ENCODE measurements at places on chromosomes 2 and 18.

DNA sequence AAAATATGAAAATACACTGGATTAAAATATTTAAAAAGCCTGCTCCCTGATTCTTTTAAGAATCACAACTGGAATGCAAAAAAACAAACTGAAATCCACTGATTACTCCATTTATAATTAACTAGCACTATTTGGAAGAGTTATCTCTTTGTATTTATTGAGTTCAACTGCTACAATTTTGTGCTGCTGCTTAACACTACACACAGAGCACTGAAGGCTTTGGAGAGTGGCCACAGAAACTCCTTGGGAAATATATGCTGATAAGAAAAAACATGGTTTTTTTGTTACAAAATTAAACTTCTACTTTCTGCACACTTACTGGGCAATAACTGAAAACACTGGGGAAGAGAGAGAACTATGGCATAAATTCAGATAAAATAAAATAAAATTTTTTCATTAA is 19.8 kb upstream of the BZW1 start:
- DNase-seq = no peak

DNA sequence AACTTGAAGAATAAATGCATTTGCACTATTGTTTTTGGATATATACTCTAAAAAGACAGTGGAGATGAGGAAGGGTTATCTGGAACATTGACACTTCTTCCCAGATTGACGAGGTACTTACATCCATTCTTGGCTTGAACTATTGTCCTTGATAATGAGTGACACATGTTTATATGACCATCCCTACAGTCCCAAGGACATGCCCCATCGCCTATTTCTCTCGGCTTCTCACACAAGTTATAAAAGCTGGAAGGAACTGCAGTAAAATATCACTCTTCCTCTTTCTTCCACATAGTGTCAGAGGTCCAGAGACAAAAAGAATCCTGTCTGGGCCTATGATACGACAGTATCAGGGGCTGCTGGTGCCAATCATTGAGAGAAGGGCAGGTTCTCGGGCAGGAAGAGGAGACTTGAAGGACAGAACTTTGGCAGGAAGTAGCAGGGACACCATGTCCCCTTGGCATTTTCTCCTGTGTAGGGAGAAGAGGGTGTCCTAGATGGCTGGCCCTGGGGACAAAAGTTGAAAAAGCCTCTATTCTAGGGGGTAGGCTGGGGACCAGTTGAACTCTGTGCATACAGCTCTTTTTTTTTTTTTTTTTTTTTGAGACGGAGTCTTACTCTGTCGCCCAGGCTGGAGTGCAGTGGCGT is 5.8 kb upstream of the CABLES1 start:
- DNase-seq = no peak

DNA sequence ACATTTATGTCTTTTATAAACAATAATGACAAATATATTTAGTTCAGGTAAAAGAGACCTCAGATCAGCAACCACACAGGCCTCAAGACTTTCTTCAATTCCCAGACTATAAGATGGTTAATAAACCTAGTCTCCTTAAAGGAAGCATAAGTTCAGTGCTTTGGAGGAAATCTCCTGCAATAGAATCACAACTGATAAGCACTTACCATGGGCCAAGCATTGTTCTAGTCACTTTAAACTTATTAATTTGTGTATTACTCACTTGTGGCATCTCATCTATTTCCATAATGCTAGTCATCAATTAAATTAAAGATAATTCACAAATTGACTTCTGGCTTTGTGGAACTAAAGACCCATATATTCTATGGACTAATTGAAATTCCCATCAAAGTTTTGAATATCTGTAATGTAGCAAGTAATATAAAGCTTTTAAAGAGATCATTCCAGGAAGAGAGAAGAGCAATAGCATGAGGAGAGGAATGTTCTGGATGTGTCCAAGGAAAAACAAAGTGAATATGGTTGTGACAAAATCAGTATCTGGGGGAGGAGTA is 42.2 kb downstream of the COL3A1 start:
- no peak for DNase-seq

DNA sequence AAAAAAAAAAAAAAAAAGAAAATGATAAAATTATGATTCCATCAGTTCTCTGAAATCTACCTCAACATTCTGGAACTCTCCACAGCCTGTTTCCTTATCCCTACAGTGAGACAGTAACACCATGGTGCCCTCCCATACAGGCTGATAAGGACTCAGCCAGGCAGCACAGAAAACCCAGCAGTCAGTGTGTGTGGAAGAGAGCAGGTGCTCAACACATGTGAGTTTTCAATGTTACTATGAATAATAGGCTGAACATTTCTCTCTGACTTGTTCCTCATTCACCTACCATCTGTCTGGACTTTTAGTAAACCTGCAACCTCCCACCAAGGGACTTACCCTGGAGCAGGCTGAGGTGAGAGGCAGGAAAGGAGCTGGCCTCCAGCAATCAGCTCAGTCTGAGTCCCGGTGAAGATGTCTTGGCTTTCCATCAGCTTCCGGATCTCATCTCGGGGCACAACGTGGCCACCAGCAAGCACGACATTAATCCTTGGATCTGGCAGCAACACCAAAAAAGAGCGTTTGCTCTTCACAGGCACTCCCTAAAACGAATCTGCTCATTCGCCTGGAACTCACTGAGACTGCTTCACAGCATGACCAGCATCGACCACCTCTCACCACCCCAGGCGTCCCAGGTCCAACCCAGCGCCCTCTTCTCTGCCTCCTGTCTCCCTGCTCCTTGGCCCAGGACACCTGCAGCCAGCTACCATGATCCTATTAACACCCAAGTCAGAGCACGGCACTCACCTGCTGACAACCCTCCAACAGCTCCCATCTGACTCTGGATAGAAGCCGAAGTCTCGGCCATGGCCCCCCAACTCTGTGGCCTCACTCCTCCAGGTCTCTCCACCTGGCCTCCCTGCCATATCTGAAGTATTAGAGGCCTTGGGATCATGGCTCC is 16.5 kb downstream of the PASK start:
- no peak for DNase-seq

DNA sequence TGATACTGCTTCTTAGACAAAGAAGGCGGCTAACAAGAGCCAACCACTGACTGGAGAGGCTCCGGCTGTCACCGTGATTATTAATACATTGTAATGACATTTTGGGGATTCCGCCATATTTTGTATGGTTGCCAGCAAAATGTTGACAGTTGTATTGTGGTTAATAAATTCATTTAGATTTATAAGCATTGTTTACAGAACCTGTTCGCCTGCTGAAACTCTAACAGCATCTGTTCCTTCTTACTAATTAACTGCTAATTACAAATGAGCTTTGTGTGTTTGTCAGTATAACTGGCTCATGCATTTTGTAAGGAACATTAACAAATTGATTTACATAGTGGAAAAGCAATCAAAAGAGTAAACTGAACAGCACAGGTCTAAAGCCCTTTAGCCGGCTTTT is 332.4 kb downstream of the GBX2 start:
- DNase-seq = no peak

DNA sequence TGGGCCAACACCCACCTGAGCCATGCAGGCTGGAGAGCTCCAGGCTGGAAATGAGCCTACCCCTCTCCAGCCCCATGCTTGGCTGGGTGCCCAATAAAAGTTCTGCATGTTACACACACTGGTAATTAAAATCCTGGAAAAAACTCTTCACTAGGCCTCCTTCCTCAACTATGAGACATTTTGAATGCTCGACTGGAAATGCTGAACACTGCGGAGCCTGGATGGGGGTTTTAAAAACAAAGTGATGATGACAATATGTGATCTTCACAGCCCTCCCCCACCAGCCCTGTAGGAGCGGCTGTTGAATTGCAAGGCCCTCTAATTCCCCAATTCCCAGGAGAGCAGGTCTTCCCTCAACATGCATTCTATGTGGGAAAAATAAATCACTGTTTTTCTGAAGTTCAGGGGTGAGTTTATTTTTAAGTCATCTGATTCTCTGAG is 179.2 kb downstream of the TTC32 start:
- no peak for DNase-seq

DNA sequence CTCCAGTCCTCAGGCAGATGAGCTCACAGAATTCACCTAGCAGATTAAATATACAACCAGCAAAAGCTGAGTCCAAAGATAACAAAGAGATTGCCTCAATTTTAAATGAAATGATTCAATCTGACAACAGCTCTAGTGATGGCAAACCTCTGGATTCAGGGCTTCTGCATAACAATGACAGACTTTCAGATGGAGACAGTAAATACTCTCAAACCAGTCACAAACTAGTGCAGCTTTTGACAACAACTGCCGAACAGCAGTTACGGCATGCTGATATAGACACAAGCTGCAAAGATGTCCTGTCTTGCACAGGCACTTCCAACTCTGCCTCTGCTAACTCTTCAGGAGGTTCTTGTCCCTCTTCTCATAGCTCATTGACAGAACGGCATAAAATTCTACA is 86.0 kb downstream of the PTRHD1 start:
- no peak for DNase-seq

DNA sequence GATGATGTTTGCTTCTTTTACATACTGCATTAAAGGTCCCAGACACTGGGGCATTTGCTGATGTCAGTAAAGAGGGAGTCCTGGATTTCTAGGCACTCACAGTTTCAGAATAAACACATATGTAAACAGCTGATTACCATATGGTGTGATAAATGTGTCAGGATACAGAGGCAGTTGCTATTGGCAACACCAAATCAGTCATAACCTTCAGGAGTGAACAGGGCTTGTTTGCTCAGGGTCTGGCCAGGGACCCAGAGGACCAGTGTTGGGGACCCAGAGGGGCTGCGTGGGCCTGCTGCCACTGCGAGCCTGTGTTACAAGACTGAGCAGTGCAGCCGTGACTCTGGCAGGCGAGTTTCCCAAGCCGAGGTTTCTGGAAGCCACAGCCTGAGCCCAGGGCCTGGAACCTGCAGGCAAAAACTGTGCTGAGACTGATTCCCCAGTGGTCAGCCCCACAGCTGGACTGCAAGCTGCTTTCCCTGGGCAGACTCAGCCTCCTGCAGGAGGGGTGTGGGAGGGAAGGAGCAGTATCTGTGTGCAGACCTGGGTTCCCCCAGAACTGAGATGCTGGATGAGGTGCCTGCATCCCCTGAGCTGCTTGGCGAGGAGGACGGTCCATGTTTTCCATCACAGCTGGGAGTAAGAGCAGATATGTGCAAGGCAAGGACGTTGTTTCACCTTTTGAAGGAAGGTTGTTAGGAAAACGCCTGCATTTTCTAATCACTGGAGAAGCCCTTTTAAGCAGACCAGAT is 23.6 kb downstream of the ASAP2 start:
- no peak for DNase-seq

DNA sequence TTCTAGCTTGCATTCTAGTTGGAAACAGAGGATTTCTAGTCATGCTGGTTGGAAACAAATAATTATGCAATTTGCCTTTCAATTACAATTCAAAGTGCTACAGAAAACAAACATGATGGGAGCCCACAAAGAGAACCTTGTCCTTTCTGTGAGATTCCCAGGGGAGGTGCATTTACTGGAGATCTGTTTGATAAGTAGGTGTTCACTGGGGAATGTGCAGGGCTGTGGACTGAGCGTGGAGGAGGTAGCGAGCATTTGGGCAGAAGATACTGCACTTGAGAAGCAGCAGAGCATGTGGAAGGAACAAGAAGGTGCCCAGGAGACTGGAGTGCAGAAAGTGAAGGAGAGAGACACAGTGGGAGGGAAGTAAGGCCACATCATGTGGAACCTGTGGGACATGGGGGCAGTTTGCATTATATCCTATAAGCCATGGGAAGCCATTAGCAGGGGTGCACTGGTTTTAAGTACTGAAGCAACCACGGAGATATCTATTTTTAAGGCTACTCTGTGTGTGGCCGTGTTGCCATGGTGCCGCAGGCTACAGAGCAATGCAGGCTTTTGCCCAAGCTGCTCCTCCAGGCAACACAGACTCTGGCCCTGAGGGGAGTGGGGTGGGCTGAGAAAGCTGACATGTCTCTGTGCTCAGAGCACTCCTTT is 154.0 kb downstream of the ANTXR1 start:
- DNase-seq = no peak

DNA sequence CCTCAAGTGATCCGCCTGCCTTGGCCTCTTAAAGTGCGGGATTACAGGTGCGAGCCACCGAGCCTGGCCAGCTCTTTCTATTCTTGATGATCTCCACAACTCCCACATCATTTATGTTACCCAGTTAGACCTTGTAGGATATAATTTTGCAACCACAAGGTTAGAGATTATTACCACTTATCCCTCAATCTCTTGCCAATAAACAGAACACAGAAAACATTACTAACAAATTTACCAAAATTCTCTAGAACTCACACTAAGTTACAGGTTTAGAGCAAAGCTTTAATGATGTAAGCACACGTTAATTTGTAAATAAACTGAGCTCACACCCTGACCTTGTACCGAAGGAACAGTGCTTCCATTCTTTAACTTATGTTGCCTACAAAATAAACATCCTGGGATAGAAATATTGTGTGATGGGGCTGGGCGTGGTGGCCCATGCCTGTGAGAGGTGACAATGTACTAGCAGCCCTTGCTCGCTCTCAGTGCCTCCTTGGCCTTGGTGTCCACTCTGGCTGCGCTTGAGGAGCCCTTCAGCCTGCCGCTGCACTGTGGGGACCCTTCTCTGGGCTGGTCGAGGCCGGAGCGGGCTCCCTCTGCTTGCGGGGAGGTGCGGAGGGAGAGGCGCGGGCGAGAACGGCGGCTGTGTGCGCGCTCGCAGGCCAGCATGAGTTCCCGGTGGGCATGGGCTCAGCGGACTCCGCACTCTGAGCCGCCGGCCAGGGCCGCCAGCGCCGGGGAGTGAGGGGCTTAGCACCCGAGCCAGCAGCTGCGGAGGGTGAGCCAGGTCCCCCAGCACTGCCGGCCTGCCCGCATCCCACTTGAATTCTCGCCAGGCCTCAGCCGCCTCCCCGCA is 42.1 kb upstream of the ITSN2 start:
- no peak for DNase-seq
